Activated naive CD8-positive, alpha-beta T cell treated with anti-CD3 and anti-CD28 coated beads, Interleukin-2, amount 50 U/mL, for 16 hours (primary cell): ENCODE measurements at places on chromosomes 13 and 19.
A peak's percentile ranks its signal among the peaks of the same experiment; 100 is the strongest.

- no peak for DNase-seq
Measured at GRCh38 chr19:28553005-28553404, 659.9 kb downstream of the UQCRFS1 start.

GRCh38 chr13:106481919-106482318 is 53.5 kb downstream of the EFNB2 start:
- DNase-seq: no peak

DNA sequence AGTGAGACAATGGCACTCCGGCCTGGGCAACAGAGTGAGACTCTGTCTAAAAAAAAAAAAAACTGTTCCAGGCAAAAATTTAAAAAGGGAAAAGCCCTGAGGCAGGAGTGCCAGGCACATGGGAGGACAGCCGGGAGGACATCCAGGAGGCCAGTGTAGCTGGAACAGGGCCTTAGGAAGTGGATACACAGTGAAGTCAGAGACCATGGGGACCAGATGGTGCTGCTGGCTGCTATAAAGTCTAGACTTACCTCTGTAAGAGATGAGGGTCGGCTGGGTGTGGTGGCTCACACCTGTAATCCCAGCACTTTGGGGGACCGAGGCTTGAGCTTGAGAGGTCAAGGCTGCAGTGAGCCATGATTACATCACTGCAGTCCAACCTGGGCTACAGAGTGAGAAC is 15.0 kb downstream of the HAS1 start:
- DNase-seq: no peak

DNA sequence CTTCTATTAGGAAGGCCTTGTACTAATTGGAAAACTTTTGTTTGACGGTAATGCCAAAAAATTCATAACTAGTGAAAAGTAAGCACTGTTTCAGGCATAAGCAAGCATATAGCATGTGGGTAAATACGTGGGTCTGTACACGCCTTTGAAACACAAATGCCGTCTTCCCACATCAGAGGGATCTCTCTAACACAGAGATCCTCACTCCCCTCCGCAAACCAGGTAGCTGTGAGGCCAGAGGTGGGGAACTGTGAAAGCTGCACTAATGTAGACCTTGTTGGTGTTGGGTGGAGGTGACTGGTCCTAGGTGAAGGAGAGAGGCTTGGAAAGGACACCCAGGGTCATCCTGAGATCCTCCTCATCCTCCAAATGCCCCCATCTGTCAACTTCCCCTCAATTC is 16.0 kb upstream of the POU2F2 start:
- DNase-seq: no peak

DNA sequence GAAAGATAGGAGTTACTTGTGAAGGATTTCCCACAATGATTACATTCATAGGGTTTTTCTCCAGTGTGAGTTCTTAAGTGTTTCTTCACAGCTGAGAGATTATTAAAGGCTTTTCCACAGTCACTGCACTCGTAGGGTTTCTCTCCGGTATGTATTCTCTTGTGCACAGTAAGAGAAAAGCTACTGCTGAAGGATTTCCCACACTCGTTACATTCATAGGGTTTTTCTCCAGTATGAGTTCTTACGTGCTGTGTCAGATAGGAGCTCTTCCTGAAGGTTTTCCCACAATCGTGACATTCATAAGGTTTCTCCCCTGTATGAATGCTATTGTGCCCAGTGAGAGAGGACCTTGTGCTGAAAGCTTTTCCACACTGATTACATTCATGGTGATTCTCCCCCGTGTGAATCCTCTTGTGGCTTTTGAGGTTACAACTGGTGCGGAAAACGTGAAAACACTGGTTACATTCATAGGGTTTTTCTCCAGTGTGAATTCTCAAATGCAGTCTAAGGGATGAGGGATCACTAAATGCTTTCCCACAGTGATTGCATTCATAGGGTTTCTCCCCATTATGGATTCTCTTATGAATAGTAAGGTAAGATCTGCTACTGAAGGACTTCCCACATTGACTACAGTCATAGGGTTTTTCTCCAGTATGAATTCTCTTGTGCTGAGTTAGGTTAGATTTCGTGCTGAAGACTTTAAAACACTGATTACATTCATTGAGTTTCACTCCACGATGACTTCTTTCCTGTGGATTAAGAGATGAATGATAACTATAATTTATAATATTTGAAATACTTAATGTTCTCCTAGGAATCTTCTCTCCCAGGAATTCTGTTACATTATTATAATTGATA is 20.6 kb downstream of the ZNF558 start:
- no peak for DNase-seq

DNA sequence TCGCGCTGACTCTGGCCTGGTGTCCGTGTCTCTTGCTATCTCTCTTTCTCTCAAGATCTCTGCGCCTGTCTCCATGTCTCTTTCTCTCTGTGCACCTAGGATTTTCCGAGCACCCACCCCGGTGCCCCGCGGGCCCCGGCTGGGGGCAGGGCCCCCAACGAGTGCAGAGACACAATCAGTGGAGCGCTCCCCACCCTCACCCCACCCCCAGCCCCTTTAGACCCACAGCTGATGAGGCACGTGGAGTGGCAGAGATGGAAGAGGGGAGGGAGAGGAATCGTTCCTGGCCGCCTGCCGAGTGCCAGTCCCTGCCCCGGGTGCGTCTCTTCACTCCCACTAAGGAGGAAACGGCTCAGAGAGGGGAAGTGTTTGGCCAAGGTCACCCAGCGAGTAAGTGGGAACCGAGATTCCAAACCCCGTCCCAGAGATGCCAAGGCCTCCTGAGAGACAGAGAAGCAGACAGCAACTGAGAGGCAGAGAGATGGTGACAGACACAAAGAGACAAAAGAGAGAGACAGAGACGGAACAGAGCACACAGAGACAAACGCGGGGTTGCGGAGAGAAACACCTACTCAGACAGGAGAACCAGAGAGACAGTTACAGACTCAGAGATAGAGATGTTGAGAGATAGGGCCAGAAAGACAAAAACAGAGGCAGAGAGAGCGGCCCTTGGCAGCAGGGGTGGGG is 626 bp upstream of the BCL3 start:
- DNase-seq: no peak

DNA sequence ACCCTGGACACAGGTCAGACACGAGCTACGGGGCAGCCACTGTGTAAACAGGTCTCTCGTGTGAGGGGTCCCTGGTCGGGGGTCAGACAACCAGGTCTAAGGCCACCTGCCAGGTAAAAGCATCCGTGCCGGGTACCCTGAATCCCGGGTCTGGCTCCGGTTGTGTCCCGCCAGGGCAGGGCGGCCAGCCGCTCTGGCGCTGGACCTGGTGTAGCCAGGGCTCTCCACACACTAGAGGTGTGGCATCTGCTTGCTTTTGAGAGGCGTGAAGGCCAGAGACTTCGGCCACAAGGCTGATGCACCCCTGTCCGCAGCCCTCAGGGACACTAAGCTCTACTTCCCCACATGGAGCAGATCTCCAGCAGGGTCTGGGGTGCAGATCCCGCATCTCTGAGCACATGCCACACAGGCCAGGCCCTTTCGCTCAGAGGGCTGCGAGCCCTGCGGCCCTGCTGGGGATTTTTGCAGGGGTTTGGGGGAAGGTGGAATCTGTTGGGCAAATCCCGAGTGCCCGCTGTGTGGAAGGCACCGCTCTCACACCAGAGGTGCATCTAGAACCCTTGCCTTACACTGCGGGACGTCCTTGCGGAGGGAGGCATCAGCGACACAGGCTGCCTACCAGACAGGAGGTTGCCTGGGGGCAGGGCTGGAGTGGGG is 13.8 kb upstream of the TIMM13 start:
- no peak for DNase-seq

DNA sequence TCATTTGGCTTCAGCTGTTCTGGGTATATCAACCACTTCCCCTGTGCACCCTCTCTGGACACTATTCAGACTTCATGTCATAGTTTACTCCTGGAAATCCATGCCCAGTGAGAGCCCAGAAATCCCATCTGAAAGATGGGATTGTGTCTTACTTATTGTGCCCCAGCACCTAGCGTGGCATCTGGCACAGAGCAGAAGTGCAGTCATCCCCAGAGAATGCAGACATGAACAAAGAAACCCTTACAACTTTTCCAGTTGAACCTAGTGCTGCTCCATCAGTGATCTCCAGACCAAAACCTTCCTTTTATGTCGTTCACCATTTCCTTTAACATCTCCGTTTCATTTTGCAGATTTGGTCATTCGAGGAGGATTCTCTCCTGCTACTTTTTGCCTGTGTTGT is 60.6 kb downstream of the MBNL2 start:
- DNase-seq: no peak

GRCh38 chr19:2775556-2776430 is 7.3 kb downstream of the SGTA start:
- peak; percentile 30 for DNase-seq

DNA sequence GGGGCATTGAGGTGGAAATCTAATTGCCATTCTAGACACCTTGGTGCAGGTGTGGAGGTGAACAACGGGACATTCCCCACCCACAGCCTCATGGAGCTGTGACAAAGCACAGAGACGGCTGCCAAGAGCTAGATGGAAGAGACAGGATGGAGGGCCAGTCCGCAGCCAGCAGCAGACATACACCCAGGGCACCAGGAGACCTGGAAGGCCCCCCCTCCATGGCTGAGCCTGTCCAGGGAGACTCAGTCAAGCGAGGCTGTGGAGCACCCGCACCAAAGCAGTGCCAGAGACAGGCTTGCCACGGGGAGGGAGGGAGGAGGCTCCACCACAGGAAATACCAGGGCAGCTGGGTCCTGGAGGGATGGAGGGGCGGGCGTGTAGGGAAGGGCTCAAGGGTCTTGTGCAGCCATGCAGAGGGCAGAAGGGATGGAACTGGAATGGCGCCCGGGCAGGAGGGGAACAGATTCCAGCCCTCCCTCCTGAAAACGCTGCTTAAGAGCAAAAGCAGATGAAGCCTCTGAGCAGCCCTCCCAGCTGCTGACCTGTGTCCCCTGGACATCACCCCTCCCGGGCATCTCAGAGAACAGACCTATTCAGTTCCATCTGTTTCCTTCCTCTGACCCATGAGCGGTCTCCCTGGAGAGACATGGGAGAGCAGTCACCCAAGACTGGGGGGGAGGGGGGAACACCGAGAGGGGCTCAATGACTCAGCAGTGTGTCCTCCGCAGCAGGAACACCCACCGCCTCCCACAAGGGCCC is 14.4 kb downstream of the EPS15L1 start:
- DNase-seq: no peak

- DNase-seq: no peak
Measured at GRCh38 chr13:63741029-63741813, 2325.6 kb upstream of the PCDH20 start.

DNA sequence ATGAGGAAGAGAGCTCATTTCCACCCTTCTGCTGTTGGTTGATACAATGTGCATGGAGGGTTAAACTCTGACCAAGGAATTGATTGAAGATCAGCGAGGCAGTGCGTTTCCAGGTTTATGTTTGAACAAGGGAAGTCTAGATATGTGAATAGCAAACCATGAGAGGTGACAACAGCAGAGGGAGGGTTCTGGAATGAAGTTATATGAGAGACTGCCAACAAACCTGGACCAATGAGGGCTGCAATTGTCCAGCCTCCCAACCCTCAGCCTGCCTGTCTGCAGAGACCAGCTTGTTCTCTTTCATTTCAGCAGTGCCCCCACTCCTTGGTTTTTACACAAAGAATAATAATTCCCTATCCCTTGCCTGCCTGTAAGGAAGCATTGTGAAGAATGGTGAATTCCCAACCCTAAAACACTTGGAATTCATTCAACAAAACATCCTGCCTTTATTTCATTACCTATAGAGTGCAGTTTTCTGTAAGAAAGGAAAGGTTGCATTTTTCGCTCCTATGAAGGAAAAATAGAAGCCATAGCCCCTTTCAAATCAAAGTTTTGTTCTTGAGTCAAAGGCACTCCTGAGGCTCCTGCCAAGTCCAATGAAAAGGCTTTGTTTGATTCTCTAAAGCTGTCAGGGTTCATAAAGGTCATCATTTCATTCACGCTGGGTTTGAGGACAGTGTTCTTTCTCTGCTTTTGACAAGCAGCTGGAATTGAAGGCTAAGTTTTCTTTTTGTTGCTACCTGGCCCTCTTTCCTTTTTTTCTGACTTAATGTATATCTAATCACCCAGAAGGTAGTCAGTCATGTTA is 53.6 kb upstream of the ABCC4 start:
- no peak for DNase-seq

GRCh38 chr19:40055832-40056504 is at the start of gene ZNF780B:
TSS of gene ZNF780B (minus strand) at chr19:40056231. CDS start at chr19:40050332, 5,899 bp downstream.
- DNase-seq: peak; percentile 29

- DNase-seq: no peak
Measured at GRCh38 chr19:22807061-22807835, 23.3 kb upstream of the ZNF99 start.

- no peak for DNase-seq
Measured at GRCh38 chr13:60135344-60135743, 28.4 kb downstream of the DIAPH3 start.

GRCh38 chr13:65011378-65011777 is 2218.8 kb downstream of the PCDH9 start:
- no peak for DNase-seq

DNA sequence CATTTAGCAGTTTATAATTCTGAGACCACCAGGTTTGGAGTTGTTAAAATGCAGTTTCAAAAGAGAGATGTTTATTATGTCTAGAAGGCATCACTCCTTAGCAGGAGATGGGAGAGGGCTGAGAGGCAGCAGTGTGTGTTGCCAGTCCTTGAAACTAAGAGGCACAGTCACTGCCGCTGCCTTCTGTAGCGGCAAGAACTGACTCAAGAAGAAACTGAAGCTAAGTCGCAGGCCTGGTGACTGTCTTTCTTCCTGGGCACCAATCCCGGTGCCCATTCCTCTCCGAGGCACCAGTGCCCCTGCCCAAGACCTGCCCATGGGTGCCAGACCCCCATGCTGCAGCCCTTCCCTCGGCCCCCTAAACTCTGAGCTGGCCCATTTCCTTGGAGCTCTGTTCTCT is 20.1 kb downstream of the N4BP2L1 start:
- DNase-seq: no peak

DNA sequence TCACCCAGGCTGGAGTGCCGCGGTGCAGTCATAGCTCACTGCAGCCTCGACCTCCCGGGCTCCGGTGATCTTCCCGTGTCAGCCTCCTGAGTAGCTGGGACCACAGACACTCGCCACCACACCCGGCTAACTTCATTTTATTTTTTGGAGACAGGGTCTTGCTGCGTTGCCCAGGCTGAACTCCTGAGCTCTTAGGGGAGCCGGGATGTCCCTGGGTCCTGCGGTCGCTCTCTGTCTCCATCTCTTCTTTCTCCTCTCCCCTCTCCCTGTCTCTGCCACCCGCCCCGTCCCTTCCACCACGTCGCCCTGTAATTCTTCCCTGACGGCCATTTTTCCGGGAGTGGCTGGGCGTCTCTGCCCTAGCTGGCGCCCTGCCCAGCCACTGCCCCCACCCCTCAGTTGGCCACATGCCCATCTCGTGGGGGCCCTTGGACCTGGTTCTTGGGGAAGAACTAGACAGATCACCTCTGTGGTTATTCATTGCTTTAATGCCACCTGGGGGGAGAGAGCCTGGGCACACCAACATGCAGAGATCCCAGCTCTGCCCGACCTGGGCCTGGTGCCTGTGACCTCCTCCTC is 18.9 kb downstream of the ARID3A start:
- no peak for DNase-seq

DNA sequence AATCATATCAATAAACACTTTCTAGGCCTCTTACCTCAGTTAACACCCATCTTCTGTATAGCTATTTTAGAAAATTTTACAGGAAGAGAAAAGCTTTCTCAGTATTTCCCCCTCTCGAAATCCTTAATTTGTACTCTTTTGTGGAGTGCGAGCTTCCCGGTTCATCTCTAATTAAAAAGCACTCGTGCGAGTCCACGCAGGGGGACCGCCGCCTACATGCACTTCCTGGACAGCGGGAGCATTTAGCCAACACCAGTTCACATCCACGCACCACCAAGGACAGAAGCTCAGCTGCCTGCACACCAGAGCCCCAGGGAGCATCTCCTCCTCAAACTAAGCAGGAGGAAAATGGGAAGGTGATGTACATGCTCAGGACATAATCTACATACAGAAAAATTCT is 60.0 kb downstream of the RASA3 start:
- no peak for DNase-seq
